ENCODE measurements at places on chromosomes 16 and 17.

DNA sequence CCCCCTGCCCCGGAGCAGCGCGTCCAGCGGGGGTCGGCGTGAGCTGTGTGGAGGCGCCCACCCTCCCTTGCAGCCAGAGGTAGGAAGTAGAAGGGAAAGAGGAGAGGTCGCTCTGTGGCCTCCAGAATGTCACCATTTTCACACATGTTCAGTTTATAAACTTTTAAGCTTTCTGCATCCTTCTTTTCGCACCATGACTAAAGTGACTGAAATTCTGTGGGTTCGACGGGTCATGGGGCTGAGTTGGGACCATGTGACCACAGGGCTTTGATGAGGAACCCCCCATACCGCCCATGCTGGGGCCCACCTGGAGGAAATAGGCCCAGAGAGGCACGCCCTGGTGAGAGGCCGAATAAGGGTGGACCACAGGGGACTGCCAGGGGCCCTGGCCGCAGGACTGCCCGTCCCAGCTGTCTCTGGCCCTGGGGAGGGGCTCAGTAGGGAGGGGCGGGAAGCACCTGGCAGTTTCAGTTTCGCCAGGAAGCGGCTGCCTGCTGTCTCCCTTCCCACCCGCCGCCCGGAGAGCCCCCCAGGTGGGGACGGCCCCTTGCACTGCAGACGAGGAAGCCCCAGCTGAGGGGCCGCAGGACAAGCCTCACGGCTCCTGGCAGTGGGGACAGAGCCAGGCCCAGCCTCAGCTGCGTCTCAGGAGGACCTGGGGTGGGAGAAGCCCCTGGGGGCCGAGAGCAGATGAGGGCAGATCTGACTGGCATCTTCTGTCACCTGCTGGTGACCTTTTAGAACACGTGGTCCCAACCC is 9.0 kb downstream of the CBFA2T3 start:
- DNase-seq, result no peak

- no peak for DNase-seq
These were observed 39.2 kb downstream of the GPATCH8 start for GRCh38 chr17:44464037-44464436.

- no peak for DNase-seq
These were observed 18.2 kb downstream of the IGF2BP1 start for GRCh38 chr17:49015179-49015923.

- no peak for DNase-seq
These were observed 29.3 kb downstream of the TBC1D16 start for GRCh38 chr17:80006339-80006720.

- no peak for DNase-seq
These were observed 28.6 kb downstream of the TPSG1 start for GRCh38 chr16:1196494-1196893.

DNA sequence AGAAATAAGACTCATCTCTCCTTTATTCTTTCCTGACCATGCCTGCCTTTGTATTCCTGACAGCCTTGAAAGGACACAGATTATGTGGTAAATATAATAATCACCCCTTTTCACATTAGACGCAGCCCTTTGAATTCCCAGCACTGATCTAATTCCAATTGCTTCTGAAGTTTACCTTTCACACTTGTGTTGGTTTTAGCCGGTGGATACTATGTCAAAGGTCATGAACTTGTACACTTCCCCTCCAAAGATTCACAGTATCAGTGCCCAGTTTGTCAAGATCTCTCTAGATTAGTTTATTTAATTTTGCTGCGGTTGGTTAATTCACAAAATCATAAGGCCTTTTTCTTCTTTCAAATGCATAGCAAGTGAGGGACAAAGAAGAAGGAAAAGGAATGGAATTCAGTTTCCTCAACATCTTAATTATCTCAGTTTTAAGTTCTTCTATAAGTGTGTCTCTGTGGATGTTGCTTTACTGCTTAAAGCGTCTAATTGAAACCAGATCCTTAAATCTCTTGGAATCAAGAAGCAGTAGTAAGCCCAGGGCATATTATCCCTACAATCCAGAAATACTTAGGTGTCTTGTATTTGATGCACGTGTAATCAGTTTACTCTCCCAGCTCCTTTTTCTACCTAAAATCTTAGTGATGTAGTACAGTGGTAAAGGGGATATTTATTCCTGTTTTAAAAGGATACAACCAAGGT is 174.3 kb upstream of the TBX2 start:
- DNase-seq, result no peak

DNA sequence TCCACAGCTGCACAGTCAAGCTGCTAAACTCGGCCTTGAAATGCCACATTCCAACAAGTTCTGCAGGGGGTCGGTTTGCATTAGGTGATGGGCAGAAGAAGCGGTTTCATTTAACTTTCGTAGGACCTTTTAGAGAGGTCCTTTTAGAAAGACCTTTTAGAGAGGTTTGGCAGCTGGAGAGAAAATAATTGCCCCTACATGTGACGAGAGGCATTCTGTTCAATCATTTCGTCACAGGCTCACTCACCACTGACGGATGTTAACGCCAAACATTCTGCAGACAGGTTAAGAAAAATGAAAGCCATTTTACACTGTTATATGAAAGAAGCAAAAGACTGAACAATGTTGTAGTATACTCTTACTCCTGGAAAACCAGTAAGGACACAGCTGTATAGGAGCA is 76.5 kb upstream of the ZNF423 start:
- no peak for DNase-seq

- DNase-seq, result no peak
These were observed 70.5 kb downstream of the MARF1 start for GRCh38 chr16:15572329-15573001.

DNA sequence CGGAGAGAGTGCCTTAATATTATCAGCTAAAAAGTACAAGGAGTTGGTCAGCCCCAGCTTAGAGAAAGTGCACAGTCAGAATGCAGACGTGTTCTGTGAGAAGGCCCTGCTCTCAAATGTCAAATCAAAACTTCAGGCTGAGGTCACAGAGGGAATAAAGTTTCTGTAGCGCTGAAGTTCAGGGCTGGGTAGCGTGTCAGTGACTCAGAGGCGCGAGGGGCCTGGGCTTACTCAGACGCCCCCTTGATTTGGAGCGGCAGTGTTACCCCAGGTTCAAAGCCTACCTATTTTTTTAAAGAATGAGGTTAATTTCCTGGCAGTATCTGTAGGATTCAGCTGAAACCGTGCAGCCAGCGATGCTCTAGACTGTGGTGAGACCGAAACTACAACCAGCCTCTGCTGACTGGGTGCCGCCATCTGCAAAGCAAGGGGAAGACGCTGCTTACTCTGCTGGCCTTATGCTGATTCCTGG is 4.8 kb downstream of the CIAO3 start:
- DNase-seq, result no peak

DNA sequence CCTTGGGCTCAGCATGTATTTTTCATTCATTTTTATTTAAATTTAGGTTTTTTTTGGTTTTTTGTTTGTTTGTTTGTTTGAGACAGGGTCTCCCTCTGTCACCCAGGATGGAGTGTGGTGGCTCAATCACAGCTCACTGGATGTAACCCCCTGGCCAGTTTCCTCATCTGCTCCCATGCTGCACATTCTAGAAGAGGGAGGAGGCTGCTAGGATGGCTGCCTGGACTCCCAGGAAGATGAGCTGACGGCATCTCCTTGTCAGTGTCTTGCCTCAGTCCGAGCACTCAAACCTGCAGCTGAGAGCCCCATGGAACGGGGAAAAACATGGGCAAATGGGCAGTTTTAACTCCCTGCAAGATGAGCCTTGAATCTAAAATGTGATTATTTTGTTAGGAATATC is 7.5 kb downstream of the MEAK7 start:
- DNase-seq, result no peak

GRCh38 chr16:23663918-23664317 is 14.8 kb upstream of the PLK1 start:
- DNase-seq, result no peak

DNA sequence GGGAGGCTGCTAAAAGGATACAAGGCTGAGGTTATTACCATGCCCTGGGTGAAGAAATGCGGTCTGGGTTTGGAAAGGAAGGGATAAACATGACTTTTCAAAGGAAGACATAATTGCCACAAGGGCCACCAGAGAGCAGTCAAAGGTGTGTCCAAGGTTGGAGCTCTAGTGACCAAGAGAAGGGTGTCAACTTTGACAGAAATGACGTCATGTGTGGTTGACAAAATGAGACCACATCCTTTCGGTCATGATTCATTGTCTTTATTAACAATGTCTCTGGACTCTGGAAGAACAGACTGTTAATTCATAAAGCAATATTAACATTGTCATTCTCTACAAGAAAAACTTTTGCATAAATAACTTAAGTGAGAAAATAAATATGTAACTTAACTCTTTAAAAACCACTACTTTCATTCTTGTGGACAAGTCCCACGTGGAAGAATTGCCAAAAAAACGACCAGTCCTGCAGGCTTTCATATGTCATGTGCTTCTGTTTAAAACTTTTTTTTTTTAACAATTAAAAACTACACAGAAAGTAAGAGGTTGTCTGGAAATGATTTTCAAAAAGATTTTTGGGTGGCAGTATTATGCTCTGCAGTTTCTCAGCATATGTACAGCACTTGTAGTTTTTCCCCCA is 5.0 kb downstream of the SOST start:
- no peak for DNase-seq

DNA sequence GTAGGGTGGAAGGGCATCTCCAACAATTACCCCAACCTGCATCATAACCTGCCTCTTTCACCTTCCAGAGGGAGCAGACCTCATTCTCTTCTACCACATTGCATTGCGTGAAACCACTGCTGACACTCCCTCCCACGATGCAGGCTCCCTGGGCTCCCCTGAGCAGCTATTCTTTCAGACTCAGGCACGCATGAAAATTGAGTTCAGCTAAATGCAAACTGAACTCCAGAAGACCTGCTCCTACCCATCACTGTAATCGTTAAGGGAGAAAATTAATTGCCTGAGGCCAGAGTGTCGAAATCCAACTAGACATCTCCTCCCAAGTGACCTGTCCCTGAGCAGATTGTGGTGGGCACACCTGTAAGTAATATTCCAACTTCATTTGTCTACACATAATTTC is 186.0 kb downstream of the GRIN2A start:
- no peak for DNase-seq

GRCh38 chr16:71746442-71747046 is 22.0 kb upstream of the PHLPP2 start:
- DNase-seq, result no peak

GRCh38 chr16:85569615-85570212 is 43.4 kb upstream of the GSE1 start:
- DNase-seq, result peak; percentile 58

GRCh38 chr16:64159976-64160375 is 961.9 kb downstream of the CDH11 start:
- DNase-seq, result no peak

- no peak for DNase-seq
These were observed 57.0 kb upstream of the KIFC3 start for GRCh38 chr16:57859331-57859730.

DNA sequence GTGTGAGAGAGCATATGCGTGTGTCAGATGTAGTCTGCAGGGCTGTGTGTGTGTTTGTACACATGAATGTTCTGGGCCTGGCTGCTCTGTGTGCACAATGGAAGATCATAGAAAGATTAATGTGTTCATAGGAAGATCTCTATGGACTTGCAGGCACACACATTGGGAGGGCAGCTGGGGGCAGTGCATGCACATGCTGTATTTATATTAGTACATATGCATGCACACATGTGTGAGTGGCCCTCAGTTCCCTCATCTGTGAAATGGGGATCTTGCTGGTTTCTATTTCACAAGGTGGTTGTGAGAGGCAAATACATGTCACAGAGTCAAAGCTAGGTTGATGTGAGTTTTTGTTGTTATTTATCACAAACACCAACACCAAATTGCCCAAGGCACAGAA is 2.1 kb downstream of the CA7 start:
- no peak for DNase-seq

DNA sequence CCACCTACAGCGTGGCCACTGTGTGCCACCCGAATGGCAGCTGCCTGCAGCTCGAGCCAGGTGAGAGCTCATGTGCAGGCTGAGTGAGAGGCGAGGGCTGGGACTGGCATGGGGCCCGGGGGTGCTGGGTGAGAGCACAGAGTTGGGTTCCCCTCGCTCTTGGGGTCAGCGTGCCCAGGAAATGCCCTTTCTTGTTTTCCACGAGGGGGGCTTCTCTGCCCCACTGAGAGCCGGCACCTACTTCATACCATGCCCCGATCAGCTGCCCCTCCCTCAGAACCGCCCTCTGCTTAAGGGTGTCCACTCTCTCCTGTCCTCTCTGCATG is 10.1 kb downstream of the ACE start:
- DNase-seq, result no peak

DNA sequence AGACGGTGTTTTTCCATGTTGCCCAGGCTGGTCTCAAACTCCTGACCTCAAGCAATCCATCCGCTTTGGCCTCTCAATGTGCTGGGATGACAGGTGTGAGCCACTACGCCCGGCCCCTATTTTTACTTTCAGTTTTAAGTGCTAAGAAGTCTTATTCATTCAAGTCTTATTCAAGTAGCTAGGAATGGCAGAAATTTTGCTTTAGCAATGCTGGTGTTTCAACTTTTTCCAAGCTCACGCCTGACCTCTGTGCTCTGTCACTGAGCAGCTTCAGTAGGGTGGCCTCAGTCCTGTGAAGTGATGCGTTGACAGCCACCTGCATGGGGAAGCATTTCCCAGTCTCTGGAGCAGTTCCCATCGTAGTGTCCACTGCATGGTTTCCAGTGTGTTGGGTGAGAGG is 12.9 kb downstream of the ZNF750 start:
- DNase-seq, result no peak

- DNase-seq, result no peak
These were observed 61.7 kb upstream of the XYLT1 start for GRCh38 chr16:17532338-17532995.

DNA sequence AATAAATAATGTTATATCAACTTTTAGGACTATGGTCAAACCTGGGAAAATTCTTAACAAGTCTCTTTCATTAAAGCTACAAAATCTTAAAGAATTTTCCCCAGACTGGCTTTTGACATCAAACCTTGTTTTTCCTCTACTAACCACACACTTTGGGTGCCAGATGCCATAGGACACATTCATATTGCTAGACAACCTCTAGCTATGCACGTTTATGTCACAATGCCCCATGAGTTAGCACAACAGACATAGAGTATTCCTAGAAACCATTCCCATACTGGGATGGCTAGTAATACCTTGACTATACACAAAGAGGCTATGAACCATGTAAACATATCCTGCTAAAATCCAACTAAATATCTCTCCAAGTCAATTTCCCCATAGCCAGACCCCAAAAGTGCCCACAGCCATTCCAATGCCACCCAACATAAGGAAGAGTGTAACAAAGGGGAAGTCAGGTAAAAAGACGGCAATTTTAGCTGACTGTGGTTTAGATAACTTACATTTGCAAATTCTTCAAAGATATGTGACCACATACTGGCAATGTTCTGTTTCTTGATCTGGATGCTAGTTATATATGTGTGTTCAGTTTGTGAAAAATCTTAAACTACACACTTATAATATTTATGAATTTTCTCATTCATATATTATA is 23.4 kb downstream of the SMURF2 start:
- DNase-seq, result no peak

DNA sequence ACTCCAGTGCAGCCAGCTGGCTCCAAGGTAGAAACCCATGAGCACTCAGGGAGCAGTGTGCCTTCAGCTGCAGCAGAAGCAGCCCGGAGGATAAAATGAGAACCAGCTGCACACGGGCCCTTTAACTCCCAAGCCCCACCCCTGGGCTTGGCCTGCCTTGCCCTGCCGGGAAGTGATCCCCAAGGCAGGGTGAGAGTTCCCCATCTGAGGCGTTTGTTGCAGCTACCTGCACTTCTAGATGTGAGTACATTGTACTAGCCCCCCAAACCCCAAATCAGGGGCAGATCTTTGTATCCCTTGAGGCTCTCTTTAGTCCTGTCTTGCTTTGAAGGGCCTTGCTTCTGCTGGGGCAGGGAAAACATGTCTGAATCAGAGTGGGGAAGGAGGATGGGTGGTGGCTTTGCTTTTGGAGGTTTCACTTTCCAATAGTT is at the start of gene MVP:
TSS of gene MVP (plus strand) at position 192 of the 431 bp plus-strand sequence. CDS start 10,088 bp downstream, outside the sequence.
- no peak for DNase-seq

All from stimulated activated CD8-positive, alpha-beta memory T cell treated with anti-CD3 and anti-CD28 coated beads, Interleukin-4, amount 100 ng/mL, for 24 hours (primary cell).